ENCODE measurements at places on chromosomes 6 and 20.
A peak's percentile ranks its signal among the peaks of the same experiment; 100 is the strongest.

DNA sequence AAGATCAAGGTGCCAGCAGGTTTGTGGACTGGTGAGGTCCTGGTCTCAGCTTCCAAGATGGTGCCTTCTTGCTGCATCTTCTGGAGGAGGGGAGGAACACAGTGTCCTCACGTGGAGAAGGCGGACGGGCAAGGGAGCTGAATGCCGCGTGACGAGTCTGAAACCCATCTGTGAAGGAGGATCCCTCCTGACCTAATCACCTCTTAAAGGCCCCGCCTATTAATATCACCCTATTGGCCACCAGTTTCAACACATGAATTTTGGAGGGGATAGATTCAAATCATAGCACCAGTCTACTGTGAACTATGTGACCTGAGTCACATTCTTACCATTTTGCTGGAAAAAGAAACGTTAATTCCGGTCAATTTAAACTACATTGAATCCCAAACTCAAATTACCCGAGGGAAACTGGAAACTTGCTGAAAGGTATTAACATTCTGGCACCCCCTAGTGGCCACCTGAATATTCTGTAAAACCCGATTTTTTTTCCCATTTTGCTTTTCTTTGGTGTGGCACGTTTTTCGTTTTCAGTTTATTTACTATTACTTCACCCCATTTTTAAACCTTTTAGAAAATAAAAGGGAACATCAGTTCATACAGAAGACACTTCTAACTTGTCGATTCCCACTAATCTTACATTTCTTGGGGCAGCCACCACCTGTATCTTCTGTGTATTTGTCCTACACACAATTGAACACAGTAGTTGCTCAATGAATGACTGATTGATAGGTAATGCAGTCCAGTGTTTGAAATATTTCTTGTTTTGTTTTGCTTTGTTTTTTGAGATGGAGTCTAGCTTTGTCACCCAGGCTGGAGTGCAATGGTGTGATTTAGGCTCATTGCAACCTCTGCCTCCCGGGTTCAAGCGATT, 17.9 kb upstream of the CCDC170 start:
- DNase-seq, result peak; percentile 64

GRCh38 chr20:25005220-25005619, 12.7 kb upstream of the APMAP start:
- DNase-seq, result no peak

DNA sequence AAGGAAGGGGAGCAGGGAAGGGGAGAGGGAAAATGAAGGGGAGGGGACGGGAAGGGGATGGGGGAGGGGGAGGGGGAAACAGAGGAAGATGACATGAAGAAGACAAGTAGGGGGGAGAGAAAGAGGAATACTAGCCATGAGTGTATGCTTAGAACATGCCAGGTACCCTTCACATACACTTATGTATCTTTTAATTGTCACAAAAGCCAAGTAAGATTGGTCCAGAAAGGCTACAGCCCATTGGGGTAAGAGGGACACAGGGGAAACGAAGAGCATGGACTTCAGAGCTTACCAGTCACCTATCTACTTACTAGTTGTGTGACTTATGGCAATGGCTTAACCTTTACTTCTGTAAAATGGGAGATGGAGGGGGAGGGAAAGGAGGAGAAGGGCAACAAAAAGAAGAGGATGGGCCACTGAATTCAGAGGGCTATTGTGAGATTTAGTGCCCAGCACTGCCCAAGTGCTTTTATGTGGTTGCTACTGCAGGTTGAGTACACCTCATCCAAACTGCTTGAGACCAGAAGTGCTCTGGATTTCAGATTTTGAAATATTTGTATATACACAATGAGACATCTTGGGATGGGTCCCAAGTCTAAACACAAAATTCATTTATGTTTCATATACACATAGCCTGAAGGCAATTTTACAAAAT, 90.3 kb downstream of the ARHGAP18 start:
- no peak for DNase-seq

DNA sequence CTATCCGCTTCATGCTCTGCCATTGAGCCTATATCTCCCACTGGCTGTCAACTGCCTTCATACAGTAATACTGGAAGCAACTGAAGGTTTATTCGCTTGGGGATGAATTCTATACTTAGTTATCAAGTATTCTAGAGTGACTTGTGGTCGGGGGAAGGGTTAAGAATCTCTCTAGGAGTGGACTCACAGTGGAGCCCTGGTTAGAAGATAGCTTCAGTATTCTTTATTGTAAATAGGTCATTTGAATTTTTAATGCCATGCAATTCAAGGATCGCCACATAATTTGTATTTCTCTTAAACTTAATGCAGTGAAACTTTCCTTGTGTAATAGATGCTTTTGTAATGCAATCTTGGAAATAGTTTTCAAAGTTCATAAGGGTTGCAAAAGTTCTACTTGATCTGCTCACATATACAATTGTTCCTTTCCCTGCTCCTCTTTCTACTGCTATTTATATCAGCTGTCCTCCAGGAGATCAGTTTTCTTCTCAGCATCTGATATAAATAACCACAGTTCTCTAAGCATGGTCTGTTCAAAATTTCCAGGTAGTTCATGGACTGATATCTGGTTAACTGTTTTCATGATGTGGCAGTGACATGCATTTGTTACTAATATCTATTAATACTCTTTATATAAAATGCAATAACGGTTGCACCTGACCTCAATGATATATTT, 120.3 kb downstream of the KCNQ5 start:
- no peak for DNase-seq

- DNase-seq, result peak; percentile 96
These were observed 83.8 kb downstream of the GJA10 start for GRCh38 chr6:89977808-89978748.

GRCh38 chr6:110255211-110255750, 75.1 kb downstream of the CDC40 start:
- DNase-seq, result no peak

DNA sequence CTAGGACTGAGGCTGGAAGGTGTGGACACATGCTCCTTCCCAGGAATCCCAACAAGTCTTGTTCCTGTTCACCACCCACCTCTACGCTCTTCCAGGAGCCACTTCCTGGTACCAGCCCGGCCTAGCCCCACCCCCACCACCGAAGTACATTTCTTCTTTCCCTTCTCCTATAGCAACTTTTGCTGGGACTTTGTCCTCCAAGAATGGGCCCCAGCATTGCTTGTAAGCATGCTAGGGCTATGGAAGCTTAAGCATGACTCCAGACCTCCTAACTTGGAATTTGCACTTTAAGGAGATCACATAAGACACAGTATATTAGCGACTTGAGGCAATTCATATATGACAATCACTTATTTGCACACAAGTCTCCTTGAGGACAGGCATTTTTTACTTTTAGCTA, 462.0 kb upstream of the ARID1B start:
- no peak for DNase-seq

GRCh38 chr6:84553527-84553926, 210.9 kb downstream of the TBX18 start:
- DNase-seq, result no peak

- DNase-seq, result peak; percentile 28
These were observed 392.3 kb downstream of the PLCB1 start for GRCh38 chr20:8524101-8525016.

DNA sequence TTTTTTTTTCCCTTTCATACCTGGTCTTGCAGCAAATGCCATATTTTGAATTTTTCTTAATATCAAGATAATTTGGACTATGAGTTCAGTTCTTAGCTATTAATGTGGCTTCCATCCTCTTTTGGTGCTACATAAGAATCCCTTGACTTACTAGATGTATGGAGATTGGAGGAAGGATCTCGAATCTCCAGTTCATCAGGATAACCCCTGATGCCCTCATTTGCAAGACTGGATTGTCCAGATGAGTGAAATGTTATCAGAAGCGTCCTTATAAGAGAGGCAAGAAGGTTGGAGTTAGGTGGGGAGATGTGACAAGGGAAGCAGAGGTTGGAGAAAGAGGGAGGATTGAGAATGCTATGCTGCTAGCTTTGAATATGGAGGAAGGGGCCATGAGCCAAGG, 499.6 kb upstream of the SYNCRIP start:
- DNase-seq, result no peak

DNA sequence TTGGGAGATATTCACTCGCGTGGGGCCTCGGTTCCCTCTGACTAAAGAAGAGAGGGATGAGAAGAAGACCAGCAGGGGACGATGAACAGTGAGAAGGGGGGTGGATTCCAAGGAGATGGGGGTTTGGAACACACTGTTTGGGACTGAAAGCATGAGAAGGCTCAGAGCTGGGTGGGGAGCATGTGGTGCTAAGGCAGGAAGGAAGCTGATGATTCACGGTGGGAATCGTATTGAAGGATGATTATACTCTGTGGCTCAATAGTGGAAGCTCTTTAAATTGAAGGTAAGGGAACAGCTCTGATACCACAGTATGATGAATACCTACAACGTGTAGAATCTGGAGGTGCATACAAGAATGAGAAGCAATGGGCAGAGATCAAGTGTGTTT, 117.5 kb upstream of the KCNK16 start:
- no peak for DNase-seq

DNA sequence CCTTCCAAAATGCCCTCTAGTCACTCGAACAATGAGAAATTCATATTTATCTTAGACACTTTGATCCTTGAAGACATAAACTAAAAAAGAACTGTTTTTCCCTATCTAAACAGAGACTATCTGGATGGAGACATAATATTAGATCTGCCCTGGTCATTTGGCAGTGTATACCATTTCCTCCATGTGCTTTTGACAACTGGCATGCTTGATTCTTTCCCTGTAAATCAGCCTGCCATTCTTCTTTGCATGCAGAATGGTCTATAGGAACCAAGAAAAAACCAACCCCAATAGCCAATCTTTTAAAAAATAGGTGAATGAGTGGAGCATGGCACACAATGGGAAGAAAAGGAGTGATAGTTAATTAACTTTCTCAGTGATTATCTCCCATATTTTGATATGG, 93.8 kb downstream of the OPN5 start:
- DNase-seq, result no peak

- DNase-seq, result no peak
These were observed 476.8 kb upstream of the SOX4 start for GRCh38 chr6:21116736-21117135.

GRCh38 chr6:70706491-70707123, 38.9 kb downstream of the SMAP1 start:
- DNase-seq, result peak; percentile 71

DNA sequence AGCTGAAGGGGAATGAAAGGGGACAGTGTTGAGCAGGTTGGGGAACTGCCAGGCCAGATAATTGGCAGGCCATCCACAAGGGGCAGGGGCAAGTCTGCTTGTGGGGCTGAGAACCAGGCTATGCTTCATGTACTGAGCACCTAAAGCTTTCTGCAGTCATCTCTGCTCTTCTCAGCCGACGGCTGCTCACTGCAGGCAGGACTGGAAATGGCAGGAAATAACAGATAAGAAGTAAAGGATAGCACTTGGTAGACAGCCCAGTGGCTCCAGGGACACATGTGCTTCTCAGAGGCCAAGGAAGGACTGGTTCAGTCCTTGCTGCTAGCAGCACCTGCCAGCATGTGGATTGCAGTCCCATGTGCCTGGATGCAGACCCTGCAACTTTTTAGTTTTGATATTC, 89.8 kb downstream of the CD164 start:
- no peak for DNase-seq

DNA sequence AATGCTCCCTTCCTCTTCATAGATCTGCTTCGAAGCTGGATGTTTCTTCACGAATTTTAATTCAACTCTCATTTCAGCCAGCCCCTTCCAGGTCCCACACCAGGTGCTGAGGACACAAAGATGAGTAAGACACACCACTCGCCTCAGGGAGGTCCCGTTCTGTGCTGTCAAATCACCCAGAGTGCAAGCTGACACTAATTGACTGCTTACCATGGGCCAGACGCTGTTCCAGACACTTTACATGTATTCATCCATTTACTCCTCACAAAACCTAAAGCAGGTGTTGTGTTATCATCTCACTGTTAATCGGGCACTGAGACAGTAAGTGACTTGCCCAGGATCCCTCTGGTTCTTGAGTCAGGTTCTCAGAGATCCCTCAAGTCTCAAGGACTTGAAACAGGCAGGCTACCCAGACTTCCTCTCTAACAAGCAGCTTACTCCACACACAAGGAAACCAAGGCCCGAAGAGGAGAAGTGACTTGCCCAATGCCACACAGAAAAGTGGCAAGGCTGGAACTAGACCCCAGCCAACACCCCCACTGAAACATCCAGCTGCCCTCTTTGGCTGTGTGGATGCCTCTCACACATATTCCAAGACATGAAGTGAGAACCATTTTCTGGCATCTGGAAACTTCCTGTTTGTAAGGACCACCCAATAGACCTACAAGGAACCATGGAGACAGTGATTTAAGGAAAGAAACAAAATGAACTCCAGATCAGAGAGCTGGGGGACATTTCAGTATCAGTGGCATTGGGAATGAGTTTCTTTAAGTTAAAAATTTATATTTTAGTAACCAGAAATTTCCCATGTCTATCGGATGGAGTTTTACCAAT, 174.5 kb downstream of the CDC5L start:
- no peak for DNase-seq

DNA sequence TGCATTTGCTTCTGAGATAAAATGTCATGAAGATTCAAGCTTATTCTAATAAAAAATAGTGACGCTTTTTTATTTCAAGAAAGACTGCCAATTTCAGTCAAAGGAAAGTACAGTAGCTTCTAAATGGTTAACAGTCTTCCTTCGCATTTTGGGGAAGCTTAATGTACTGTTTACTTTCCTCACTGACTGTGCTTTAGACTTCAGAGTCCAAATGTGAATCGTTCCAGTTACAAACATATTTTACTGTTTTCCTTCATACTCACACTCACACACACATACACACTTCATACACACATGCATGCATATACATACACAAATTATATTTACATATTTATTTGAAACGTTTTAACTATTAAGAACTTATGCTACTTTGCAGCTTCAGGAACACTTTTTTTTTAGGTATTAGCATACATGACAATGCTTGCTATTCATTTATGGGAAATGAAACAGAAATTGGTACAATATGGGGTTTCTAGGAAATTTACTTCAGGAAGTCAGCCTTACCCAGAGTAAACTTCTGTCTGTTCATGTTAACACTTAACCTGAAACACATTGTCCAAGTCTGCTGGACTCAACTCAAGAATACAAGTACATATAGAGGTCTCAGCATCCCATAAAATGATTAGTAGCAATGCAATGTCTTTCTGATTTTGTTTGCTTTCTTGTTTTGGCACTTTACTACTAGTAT, 145.4 kb downstream of the RPS12 start:
- no peak for DNase-seq

DNA sequence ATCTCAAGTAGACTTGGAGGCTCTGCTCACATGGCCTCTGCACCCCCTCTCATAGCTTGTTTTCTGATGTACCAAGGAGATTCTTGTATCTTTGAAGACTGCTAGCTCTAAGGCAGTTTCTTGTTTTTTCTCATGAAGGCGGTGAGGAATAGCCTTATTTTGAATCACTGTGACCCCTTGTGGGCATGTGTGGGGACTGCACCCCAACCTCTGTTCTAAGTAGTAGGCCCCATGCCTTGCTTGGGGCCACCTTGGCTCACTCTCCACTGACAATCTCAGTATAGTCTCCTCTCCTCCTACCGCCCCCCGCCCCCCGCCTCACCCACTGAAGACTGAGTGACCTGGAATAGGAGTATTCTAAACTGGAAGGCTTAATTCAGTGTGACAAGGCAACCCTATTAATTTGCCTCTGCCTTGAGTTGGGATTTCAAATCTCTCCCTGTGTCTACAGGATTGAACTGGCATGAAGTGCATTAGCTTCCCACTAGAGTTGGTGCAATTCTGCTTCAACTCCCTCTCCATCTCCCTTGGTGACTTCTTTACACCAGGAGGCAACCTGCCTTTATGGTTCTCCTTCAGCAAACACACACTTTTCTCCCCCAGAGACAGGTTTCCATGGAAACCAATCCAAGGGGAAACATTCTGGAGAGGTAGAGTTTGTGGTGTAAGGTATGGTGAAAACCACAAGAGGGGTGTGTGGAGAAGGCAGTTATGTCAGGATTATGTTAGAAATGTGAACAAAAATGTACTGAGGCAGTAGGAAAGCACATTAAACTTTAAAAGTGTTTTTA, 75.4 kb upstream of the ECI2 start:
- DNase-seq, result peak; percentile 10
